Activated naive CD8-positive, alpha-beta T cell treated with anti-CD3 and anti-CD28 coated beads, Interleukin-2, amount 50 U/mL, for 16 hours (primary cell): ENCODE measurements at places on chromosomes 3 and 15.

DNA sequence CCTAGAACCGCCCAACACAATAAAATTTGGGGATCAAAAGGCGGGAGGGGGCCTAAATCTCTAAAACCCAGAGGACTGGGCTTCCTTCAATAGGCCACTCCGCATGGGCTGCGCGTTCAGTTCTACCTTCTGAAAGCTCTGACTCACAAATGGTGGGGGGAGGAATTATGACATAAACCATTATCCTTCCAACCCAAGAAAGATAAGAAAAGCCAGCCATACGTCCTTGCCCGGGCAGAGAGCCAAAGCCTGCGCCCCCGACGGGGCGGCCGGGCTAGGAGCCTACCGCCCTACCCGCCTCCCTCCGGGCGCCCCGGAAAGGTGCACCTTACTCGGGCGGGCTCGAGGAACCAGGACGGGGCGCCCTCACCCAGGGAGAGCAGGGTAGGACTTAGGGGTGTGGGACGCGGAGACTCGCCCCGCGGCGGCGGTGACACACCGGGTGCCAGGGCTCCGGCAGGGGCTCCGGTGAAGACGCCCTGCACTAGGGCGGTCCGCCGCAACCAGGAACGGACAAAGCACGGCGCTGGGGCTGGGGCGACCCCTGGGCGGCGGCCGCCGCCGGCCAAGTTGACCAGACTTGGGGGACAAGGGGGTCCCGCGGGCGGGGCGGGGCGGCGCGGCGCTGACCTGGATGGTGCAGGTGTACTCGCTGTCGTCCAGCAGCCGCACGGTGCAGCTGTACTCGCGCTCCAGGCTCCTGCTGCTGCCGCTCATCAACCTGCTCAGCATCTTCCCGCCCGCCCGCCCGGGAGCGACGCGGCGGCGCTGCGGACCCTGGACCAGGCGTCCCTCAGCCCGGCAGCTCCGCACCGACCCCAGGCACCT is 534 bp downstream of the FRMD5 start:
- no peak for DNase-seq

- no peak for DNase-seq
Measured at GRCh38 chr3:65636326-65636725, 402.4 kb downstream of the MAGI1 start.

- DNase-seq = no peak
Measured at GRCh38 chr3:147257944-147258343, 148.4 kb downstream of the ZIC4 start.

- no peak for DNase-seq
Measured at GRCh38 chr15:74235962-74236361, at the start of gene CCDC33. Gene CCDC33, plus strand, starts transcription at chr15:74236326. Its CDS starts 394 bp downstream, at chr15:74236720.

DNA sequence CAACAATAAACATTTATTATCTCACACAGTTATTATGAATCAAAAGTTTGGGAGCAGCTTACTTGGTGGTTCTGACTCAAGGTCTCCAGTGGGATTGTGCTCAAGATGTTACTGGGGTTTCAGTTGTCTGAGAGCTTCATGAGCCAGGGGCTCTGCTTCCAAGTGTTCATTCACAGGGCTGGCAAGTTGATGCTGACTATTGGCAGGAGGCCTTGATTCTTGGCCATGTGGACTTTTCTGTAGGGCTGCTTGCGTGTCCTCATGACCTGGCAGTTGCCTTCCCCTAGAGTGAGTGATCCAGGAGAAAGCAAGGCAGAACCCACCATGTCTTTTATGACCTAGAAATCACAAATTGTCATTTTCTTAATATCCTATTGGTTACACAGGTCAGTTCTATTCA is 87.2 kb upstream of the TNFAIP8L3 start:
- no peak for DNase-seq

GRCh38 chr3:195065142-195065863 is 205.7 kb downstream of the XXYLT1 start:
- DNase-seq = no peak

DNA sequence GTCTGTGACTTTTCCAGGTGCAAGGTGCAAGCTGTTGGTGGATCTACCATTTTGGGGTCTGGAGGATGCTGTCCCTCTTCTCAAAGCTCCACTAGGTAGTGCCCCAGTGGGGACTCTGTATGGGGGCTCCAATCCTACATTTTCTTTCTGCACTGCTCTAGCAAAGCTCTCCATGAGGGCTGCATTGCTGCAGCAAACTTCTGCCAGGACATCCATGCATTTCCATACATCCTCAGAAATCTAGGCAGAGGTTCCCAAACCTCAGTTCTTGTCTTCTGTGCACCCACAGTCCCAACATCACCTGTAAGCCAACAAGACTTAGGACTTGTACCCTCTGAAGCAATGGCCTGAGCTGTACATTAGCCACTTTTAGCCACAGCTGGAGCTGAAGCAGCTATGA is 694.5 kb upstream of the BCHE start:
- DNase-seq = no peak

DNA sequence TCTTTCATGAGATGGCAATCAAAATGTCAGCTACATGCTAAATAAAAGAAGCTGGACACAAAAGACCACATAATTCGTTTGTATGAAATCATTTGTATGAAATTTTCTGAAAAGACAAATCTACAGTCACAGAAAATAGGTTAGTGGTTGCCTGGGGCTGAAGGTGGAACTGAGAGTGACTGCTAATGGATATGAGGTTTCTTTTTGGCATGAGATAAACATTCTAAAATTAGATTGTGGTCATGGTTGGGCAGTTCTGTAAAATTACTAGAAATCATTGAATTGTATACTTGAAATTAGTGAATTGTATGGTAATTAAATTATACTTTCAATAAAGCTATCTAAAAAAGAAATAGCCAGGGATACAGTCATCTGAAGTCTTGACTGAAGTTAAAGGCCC is 2.7 kb upstream of the DMXL2 start:
- DNase-seq = no peak

- DNase-seq = no peak
Measured at GRCh38 chr3:112004187-112004586, 5.5 kb downstream of the TAGLN3 start.

- DNase-seq = no peak
Measured at GRCh38 chr15:42130246-42130986, 26.0 kb downstream of the PLA2G4F start.

GRCh38 chr3:113495035-113495434 is 19.9 kb downstream of the SPICE1 start:
- no peak for DNase-seq

DNA sequence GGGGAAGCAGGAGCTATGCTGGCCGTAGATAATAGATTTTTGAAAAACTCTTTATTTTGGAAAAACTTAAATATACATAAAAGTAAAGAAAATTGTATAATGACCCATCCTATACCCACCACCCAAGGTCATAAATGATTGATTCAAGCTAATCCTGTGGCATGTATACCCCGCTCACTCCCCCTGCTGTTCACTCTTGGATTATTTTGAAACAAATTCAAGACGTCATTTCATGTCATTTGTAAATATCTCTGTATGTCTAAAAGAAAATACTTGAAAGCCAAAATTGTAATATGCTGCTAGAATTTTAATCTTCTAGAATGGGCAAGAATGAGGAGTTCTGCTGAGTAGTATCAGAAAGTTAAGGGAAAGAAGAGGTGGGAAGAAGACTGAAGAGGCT is 241.7 kb downstream of the FEZF2 start:
- DNase-seq = no peak

GRCh38 chr3:59680919-59681318 is 631.1 kb upstream of the CFAP20DC start:
- no peak for DNase-seq

DNA sequence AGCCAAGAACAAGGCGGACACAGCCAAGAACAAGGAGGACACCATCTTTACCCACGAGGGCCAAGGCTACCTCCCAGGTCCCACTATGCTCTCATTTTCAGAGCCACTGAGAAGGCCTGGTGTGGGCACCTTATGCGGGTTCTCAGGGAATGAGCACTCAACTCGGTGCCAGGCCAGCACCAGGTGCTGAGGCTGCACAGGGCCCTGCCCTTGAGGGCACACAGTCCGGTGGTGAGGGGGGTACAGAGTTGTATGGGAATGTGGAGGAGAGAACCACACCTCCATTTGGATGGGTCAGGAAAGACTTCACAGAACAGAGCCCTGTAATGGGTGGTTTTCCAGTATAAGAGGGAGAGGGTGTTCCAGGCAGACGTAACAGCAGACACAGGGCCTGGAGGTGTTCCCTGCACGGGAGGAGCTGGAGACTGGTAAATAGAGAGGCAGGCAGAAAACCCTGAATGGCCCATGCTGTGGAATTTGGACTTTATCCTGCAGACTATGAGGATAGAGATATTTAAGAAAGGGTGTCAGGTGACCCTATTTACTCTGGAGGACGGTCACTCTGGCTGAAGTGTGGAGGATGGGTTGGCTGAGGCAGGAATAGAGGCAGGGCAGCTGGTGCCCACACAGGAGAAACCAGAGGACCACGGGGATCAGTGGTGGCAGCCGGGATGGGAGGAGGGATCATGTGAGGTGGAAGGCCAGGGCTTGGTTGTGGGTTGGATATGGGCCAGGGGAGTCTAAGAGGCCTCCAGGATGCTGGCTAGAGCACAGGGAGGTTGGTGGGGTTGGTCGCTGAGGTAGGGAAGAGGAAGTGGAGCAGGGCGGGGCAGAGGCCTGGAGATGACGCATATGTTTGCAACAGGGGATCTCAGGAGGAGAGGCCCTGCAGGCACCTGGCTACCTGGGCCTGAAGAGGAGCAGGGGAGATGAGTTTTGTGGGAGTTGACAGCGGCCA is 34.6 kb downstream of the CRABP1 start:
- DNase-seq = no peak

DNA sequence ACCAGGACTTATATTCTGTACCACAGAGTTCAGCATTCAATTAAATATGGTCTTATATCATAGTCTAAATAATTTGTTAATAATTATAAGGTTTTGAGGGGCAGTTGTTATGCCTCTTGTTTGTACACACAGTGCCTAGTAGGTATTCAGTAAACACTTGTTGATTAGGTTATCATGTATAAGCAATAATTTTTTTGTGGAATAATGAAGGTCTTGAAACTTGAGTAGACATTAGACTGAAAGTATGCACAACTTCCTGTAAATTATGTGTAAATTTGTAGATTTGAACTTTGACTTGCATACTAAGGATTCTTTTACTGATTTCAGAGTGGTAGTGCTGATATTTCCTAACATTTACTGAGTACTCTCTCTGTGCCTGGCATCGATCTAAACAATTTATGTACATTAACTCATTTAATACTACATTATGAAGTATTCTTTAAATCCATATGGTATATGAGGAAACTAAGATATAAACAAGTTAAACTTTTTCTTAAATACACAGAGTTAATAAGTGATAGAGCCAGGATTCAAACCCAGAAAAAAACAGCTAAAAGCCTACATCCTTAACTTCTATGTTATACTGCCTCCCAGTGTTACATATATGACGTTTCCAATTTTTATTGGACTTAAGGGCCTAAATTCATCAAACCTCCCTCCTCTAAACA is 65.1 kb downstream of the GLCE start:
- no peak for DNase-seq

- no peak for DNase-seq
Measured at GRCh38 chr3:14525685-14526631, 14.2 kb downstream of the GRIP2 start.

DNA sequence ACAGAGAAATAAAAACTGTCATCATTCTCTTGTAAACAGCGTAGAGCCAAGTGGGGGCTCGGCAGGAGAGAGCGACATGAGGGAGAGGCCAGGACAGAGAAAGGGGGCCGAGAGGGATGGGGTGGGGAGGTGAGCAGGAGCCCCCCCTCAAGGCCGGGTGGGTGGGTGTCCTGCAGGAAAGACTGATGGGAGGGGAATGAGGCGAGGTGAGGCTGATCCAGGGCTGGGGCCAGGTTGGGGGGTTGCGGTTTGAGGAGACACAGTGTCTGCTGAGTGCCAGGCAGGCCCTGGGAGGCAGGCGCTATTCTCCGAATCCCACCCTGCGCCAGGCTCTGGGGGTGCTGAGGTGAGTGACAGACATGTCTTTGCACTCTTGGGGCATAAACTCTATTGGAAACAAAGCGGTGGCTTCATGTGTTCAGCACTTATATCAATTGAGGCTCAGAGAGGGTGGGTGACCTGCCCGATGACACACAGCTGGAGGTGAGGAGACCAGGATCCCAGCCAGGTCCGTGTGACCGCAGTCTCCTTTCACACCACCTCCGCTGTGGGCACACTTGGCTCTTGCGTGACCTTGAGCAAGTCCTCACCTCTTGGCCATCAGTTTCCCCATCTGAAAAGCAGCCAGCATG is 19.6 kb upstream of the CSPG4 start:
- DNase-seq = no peak

DNA sequence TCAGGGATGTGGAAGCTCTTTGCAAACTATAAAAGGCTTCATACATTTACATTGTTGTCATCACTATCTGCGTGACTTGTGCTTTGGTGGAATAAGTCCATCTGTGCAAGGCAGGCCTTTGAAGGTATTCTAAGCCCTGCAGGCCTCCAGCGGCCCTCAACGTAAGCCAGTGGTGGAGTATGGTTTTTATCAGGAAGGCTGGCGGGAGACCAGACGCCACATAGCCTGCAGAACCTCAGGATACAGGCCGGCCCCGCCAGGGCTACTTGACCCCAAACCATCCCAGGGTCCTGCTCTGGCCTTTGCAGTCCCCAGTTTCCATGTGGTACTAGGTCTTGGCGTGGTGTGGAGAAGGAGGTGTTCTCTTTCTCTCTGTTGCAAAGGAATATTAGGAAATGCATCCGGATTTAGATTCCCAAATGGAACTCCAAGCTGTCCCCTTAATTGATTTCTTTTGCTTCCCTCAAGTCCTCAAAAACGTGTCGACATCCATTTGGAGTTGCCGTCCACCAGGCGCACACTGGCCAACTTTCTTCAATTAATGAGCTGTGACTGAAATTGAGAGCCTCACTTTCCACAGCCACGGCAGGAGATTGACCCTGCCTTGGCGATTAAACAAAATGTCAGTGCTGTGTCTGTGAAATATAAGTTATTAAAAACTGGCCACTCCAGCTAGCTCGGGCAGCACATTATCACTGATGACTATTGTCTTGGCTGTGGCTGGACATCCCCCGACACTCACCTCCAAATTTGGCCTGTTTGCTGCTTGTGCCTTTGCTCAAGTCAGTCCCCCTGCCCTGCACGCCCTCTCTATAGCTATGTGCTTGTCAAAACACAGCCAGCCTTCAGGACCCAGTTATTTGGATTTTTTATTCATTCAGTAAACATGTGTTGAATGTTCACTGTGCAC is 239.8 kb upstream of the TLE3 start:
- DNase-seq = no peak

DNA sequence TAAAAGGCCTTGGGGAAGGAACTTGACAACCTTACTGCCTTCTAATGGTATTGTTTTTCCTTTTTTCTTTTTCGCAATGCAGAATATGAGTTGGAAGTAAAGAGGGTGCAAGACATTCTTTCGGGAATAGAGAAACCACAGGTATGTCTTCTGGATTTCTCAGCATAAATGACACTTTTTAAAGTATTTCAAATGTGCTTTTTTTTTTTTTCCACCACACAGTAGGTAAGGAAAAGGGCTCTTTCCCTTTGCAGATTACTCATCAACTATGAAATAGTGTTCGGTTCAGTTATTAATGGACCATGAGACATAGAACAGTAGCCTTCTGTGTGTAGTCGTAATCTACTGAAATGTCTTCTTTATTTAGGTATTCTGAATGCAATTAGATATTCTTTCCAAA is 162.4 kb downstream of the GHSR start:
- no peak for DNase-seq

- no peak for DNase-seq
Measured at GRCh38 chr3:50111757-50112156, 23.0 kb downstream of the RBM5 start.
